RCC 7860 (cell line): ENCODE measurements at places on chromosomes 7 and 10.

- no peak for DNase-seq
Measured at GRCh38 chr10:22367471-22367870, 22.2 kb downstream of the SPAG6 start.

DNA sequence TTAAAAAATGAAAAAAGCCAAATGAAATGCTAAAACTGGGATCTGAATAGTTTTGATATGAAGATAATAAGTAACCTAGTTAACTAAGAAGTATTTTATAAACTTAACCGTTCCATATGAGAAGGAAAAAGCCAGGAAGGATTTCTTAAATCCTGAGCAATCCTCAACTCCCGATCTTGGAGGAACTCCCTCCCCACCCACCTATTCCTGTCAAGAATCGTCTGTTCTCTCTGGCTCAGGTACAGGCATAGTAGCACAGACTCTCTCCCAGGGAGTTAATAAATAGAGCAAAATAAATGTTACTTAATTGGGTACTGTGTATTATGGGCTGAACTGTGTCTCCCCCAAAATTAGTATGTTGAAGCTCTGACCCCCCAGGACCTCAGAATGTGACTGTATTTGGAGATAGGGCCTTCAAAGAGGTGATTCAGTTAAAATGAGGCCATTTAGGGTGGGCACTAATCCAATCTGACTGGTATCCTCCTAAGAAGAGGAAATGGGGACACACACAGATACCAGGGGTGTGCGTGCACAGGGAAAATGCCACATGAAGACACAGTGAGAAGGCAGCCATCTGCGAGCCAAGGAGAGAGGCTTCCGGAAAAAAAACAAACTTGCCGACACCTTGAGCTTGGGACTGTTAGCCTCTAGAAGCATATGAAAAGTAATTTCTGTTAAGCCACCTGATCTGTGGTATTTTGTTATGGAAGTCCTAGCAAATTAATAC, 28.7 kb downstream of the PUS7 start:
- no peak for DNase-seq

DNA sequence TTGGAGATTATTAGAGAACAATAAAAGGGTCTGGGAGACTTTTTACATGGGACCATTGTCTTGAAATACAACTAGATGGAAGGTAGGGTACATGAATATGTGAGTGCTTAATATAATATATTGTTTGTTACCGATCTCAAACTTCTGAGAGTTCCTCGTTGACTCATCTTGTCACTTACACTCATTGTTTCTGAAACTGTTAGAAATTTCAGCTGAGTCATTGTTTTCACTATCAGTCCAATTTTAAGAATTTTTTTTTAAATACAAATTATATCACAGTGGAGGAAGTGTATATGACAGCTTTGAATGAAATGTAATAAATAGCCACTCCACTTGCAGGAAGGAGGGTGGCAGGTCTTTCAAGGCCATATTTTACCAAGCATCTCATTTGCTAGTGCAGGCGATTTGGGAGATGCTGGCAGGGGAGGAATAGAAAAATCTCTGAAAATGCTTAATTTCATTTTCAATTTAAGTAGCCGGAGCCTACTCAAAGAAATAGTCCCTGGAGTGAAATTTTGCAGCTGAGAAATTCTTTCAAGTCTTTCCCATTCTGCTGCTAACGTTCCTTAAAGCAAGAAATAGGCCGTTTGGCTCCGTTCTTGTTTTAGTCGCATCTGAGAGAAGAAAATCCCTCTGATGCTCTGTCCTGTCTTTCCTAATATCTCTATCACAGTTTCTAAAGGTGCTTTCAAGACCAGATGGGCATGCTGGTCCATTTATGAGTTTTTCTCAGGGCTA, 1404.2 kb upstream of the CELF2 start:
- DNase-seq = no peak

DNA sequence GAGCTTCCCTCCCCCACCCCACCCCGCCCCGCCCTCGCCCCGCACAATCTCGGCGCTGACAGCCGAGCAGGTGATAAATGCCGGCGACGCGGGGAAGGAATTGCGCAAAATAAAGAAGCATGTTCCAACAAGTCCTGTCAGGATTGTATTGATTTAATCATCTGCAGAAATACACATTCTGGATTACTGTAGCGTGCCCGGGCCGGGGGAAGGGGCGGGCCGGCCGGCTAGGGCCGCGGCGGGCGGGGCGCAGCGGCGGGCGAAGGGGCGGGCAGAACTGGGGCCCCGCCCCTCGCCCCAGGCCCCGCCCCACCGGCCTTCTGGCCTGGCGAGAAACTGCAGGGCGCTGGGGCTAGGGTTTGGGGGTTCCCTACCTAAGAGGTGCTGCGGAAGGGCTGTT, 88.9 kb upstream of the PAX2 start:
- DNase-seq = no peak

DNA sequence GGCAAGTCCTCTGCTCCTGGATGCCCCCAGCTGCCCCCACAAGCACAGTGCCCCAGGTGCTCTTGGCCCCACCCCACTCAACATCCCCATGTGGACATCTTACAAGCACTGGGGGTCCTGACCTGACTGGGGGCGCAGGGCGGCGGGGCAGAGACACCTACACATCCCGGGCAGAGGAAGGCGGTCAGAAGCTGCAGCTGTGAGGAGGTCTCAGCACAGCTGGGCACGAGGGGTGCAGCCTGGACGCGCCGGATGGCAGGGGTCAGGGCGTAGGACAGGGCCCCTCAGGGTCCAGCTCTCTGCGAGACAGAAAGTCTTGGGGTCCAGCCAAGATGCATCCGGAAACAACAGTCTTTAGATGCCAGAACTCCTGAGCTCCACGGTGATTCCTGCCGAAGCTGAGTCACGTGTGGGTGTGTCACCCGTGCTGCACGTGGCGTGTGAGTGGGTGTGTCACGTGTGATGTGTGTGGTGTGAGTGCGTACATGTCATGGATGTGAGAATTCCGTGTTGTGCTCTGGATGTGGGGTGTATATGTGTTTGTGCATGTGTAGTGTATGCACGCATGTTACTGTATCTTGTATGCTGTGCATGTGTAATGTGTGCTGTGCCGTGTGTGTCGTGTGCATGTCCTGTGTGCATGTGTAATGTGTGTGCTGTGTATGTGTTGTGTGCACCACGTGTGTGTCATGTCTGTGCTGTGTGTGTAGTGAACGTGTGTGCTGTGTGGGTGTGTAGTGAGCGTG, 5.1 kb downstream of the VENTX start:
- DNase-seq = no peak

DNA sequence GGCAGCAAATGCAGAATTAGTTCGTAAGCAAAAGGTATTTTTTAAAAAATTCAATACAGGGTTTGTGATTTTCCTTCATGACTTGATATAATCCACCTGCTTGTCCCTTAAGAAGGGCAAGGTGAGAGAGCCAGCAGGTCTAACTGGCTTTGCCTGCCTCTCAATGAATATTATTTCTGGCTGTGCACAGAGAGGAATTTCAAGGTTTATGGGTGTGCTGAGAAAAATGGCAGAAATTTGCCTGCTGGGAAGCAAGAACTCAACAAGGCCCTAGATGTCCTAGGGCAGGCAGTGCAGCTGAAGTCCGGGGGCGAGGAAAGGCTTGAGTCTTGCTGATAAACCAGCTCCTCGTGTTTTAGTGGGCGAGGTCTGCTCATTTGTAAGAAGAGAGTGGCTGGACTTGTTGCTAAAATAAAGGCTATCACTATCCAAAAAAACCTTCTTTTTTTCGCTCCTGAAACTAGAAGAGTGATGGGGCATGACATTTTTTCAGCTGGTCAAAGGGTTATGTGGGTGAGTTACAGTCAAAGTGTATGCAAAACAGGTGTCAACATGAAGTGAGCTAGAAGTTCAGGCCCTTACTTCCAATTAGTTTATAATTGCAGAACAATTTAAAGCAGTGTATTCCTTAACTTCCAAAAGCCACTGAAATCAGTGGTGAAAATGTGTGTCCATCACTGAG, 385.8 kb upstream of the KLF6 start:
- no peak for DNase-seq

DNA sequence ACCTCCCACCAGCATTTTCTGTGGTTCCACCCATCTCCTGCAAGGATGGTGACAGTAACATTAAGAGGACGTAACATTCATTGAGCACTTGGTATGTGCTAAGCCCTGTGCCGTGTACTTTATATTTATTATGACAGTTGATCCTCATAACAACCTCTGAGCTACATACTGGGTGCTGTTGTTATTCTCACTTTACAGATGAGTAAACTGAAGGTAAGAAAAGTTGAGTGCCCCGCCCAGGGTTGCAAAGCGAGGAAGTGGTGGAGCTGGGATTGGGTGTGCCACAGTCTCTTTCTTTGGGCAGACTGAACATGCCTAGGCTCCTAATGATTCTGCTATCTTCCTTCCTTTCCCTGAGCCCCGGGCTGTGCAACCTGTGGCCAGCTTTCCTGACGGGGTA, 107.4 kb downstream of the SH3PXD2A start:
- no peak for DNase-seq

DNA sequence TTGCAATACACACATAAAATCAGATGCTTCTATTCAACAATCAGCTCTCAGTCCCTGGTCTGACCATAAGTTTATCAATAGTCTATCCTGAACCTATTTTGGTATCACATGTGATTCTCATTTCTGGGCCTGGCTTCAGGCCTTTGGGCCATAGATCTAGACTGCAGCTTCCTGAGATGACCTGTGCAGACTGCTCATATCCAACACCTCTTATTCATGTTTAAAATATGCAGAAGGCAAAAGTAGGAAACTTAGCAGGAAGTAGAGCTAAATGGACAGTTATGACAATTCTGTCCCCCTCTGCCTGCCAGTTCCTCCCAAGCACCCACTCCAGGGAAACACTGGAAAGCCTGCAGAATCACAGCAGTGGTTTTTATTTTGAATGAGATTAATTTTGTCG, 53.3 kb downstream of the C7orf25 start:
- peak; percentile 56 for DNase-seq

DNA sequence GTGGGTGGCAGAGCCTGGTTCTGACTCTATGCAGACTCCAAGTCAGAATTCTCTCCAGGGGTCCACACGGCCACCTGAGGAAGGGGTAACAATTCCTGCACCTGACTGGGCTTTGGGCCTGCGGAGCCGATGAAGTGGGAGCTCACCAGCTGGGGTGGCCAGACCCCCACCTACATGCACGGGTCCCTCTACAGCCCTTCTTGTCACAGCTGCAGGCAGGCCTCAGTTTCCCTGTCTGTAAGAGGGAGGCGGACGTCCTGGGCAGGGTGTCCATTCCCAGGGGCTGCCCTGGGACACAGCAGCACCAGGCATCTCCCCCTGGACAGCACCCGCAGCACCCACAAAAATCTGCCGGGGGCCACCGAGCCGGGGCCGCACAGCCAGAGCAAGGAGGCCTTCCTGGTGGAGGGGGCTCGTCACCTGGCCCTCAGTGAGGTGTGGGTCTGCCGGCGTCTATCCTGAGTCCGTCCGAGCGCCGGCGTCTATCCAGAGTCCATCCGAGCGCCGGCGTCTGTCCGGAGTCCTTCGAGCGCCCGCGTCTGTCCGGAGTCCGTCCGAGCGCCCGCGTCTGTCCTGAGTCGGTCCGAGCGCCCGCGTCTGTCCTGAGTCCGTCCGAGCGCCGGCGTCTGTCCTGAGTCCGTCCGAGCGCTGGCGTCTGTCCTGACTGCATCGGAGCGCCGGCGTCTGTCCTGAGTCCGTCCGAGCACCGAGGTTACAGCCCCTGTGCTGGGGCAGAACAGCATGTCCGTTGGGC, 65.1 kb downstream of the PDGFA start:
- DNase-seq = no peak

DNA sequence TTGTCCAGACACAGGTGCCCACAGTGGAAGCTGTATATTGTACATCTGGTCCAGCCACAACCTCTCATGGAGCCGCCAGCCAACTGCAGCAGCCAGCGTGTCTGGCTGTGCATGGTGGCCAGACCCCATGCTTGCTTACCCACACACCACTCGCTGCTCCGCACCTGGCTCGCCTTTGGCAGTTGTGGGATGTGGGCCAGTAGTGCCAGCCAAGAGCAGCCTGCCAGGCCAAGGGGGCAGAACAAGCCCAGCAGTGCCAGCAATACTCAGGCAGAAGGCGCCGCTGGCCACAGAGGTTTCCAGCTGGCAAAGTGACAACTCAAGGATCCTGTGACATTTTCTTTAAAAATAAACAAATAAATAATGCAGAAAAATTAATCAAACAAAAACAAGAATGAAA, 11.7 kb upstream of the TMEM243 start:
- no peak for DNase-seq

GRCh38 chr7:115132096-115132495, 210.2 kb downstream of the MDFIC start:
- DNase-seq = no peak

- no peak for DNase-seq
Measured at GRCh38 chr10:83816942-83817341, 322.4 kb upstream of the GHITM start.

DNA sequence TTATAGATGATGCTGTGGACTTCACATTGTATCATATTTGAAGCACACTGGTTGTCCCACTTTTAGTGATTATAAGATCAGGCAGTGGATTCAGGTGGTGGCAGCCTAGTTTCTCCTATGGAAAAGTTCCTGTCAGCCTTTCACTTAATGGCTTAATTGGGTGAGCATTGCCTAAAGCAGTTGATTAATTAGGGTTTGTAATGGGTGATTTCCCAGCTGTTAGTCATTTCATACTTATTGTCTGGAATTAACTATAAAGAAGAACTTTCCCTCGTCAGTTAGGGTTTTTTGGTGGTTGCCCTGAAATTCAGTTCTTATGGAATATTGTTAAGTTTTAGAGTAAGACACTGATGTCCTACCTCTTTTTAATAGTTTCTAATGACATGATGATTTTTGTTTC, 78.8 kb downstream of the SLC25A40 start:
- no peak for DNase-seq

GRCh38 chr10:670990-671389, 18.5 kb downstream of the DIP2C start:
- DNase-seq = no peak

DNA sequence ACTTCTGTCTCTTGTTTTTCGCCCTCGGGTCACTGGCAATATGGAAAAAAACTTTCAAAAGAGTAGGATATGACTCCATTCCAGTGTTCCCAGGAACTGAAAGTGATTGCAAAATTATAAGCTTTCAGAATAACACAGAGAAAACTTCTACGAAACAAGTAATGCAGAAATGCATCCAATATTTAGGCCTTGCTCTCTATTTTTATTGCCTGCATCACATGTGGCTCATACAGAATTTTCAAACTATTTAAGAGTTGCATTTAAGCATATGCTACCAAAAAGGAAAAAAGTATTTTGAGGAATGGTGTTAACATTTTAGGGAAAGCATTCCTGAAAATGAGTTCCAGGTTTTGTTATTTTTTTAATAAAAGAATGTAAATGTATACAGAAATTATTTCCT, 228.0 kb downstream of the CACNB2 start:
- DNase-seq = no peak

- DNase-seq = no peak
Measured at GRCh38 chr7:159231017-159231416, 86.3 kb upstream of the VIPR2 start.

GRCh38 chr10:59557642-59558041, 152.0 kb downstream of the SLC16A9 start:
- DNase-seq = no peak
